ENCODE measurements at places on chromosomes 6 and 20.

GRCh38 chr6:113219783-113220182 lies 637.4 kb upstream of the MARCKS start:
- DNase-seq, result no peak

DNA sequence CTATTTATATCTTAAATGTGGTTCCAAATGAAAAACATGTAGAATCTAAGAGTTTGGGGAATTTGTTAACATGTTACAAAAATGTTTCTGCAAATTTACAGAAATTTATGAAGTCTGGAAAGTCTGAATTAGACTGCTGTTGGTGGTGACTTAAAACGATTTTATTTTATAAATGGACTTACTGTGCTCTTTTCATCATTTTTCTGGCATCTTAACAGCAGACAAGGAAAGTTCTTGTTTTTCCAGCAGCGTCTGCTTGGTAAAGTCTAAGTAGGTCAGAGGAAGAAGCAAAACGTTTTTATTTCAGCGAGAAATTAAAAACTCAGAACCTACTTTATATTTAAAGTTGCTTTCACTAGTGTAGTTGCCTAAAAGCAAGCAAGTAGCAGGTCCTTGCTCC lies 48.6 kb upstream of the COL9A1 start:
- DNase-seq, result no peak

GRCh38 chr20:37225146-37225545 lies 36.5 kb downstream of the GHRH start:
- no peak for DNase-seq

DNA sequence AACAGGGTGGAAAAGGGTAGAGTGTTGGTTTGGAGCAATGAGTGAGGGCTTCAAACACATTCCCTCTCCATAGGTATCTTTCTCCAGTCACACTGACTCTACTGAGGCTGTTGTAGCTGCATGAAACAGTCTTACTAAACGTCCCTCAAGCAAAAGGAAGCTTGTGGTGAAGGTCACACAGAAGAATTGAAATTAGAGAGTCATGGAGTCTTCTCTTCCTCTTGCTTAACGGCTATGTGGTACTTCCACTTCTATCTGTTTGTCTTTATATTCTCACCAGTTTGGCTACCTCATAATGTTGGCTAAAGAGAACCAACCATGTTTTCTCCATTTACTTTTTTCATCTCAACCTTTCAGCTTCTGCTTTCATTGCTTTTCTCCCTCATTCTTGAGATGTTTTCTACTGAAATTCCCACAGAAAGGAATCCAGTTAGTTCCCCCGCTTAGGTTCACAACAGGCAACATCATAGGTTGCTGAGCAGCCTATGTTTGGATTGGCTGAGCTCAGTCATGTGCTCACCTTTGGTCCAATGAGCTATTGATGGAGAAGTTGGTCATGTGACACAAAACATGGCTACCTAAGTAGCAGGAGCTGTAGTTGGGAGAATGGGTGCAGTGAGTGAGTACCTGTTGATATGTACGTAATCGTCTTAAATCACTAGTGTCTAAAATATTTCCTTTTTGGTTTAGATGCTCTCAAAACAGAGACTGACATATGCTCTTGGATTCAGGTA lies 99.8 kb downstream of the SNAP25 start:
- DNase-seq, result no peak

DNA sequence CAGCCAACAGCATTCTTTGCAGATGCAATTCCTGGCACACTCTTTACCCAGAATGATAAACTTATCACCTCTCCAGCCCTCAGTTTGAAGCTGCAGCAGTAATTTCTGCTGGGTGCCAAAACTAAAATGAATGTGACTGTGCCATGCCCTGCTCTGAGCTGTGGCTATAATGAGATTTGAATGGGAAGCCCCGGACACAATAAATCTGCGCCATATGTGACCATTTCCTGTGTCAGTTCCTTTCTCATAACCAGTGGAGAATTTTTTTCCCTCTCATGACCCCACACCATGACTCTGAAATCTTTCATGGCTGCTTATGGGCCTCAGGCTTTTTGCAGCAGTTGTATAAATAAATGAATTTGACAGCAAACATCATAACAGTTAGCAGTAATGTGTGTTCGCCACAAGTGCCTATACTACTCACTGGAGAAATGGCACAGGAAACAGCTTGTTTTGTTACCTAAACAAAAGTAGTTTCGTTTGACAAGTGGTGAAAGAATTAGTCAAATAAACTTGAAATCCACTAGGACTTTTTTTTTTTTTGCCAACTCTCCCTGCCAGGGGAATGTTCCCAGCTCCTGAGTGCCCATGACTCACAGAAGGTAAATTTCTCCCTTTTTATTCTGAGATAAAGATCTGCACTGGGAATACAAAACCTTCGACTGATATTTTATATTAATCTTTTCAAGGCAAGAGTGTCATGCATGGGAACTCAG lies 408.4 kb downstream of the PKHD1 start:
- DNase-seq, result no peak

- DNase-seq, result no peak
Observed at GRCh38 chr20:21090111-21090618, 16.0 kb downstream of the LINC00237 start.

- no peak for DNase-seq
Observed at GRCh38 chr6:19731282-19731681, 105.9 kb upstream of the ID4 start.

- DNase-seq, result no peak
Observed at GRCh38 chr20:18728870-18729224, 84.7 kb upstream of the SCP2D1 start.

DNA sequence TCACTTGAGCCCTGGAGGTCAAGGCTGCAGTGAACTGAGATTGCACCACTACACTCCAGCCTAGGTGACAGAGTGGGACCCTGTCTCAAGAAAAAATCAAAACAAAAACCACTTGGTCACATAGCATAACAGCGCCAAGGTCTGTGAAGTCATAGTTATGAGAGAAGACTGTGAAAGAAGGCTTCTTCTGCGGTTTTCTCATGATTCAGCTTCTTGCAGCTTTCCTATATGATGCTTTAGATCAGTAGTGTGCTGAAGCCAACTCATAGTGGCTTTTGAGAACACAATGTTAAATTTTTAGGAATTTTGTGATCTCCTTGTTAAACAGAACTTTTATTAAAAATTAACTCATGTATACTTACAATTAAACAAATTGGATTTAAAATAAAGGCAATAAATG lies 136.2 kb upstream of the GLP1R start:
- DNase-seq, result no peak
